ENCODE measurements at places on chromosomes 6 and 20.

- DNase-seq, result no peak
Observed at GRCh38 chr6:114862819-114863218, 520.0 kb upstream of the HS3ST5 start.

DNA sequence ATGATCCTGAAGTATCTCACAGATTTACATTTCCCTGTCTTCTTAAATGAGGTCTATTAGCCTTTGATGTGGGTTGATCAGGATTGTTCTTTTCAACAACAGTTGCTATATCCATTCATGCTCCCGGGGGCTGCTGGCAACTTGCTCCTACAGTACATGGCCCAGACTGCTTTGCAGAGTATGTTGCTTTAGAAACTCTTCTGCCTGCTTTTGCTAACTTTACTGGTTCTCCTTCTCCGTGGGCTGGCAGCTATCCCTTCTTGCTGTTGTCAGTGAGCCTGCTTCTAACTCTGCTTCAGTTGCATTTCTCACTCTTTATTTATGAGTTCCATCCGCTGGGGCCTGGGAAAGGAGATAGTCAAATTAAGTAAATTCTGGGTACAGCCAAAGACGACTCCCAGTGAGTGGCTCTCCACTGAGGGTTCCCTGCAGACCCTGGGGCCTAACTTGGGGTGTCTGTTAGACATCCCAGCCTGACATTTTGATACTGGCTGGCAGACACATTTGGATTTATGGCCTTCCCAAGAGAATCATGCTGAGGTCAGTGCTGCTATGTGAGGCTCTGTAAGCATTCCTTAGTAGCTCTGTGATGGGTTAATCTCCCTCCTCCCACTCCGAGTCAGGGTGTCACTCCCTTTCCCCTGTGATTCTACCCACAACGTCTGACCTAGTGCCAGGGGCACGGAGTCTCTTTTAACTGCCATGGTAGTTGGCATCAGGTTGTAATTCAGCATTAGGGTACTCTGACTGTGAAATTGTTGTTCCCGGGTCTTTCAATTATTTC lies 73.6 kb downstream of the SLX4IP start:
- peak; percentile 83 for DNase-seq

- DNase-seq, result no peak
Observed at GRCh38 chr20:25288291-25289181, 40.7 kb downstream of the PYGB start.

GRCh38 chr6:105616521-105616920 lies 213.6 kb upstream of the PREP start:
- DNase-seq, result no peak

Measured in muscle of leg (tissue), 16 donors.